Smooth muscle cell of the brain vasculature (primary cell): ENCODE measurements at places on chromosomes 13 and 19.

DNA sequence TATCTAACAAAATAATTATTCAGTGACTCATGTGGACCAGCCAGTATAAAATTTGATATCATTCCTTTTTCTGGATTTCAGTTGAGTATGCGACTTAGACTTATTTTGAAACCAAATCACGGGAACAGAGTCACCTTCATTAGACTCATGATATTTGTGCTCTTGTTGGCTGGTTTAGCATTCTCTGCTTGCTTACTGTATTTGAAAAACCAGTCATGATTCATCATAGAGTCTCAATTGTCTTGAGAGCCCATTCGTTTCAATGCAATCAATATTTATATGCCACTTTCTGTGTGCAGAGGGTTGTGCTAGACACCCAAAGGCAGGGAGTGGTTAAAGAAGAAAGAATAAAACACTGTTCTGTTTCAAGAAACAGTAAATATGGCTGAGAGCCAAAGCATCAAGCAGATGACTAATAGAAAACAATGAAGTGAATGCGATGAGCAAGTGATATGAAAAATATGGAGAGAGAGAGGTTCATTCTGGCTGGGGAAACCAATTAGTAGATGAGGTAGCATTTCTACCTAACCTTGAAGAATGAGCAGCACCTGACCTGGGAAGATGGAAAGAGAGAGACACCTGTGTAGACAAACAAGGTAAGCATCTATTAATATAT, 99.6 kb upstream of the MBNL2 start:
- DNase-seq, result no peak

GRCh38 chr19:18646535-18647370, 9.9 kb downstream of the KLHL26 start:
- DNase-seq, result no peak

GRCh38 chr19:5131031-5131505, 162.2 kb downstream of the KDM4B start:
- DNase-seq, result no peak

- no peak for DNase-seq
These were observed 3.9 kb upstream of the CELF5 start for GRCh38 chr19:3220576-3220975.

GRCh38 chr19:42332059-42332458, 6.6 kb downstream of the MEGF8 start:
- DNase-seq, result no peak

DNA sequence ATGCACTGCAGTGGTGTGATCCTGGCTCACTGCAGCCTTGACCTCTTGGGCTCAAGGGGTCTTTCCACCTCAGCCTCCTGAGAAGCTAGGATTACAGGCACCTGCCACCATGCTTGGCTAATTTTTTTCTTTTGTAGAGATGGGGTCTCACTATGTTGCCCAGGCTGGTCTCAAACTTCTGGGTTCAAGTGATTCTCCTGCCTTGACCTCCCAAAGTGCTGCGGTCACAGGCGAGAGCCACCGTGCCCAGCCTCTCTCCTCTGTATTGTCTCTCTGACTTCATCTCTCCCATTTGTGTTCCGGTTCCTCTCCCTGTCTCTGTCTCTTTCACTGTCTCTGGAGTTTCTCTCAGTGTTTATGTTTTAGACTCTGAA, 1.7 kb upstream of the C19orf85 start:
- no peak for DNase-seq
